ENCODE measurements at places on chromosomes 2 and 18. TPM values are rescaled to one million over a fixed set of nuclear protein-coding genes. Genes with fewer than 3 reads are reported as not detected.

Gene PLEKHB2
- 58.5 TPM for total RNA-seq

Gene COLEC11
- total RNA-seq, result 0.23 TPM

Gene DCDC2C
- not detected for total RNA-seq

Gene NETO1
- not detected for total RNA-seq

Gene TXNDC2
- not detected for total RNA-seq

Gene HSPE1
- 149 TPM for total RNA-seq

Gene GPR155
- 13.5 TPM for total RNA-seq

Gene ICOS
- 26.9 TPM for total RNA-seq

DNA sequence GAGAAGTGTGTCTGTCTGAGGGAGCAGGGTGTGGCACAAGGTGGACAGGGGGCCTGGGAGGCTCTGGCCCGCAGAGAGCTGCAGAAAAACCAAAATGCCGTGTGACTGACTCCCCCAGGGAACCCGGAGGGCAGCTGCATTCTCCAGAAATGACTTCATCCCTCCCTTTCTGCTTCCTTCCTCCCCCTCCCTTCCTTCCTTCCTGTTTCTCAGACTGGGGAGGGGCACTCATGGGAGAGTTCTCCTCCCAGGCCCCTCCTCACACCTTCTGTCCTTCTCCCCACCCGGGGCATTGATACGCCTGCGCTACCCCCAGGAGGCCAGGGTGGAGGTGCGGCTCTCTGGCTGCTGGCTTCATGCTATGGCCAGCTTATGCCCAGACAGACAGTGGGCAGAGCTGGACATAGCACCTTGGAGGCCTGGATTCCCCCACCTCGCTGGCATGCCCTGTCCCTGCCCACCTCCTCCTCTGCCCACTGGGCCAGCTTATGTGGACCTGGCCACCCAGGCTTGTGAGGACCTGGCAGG lies 8.2 kb upstream of the GPR17 start:
- no peak for DNase-seq

GRCh38 chr2:10954416-10954815 lies 42.7 kb downstream of the KCNF1 start:
- no peak for DNase-seq

DNA sequence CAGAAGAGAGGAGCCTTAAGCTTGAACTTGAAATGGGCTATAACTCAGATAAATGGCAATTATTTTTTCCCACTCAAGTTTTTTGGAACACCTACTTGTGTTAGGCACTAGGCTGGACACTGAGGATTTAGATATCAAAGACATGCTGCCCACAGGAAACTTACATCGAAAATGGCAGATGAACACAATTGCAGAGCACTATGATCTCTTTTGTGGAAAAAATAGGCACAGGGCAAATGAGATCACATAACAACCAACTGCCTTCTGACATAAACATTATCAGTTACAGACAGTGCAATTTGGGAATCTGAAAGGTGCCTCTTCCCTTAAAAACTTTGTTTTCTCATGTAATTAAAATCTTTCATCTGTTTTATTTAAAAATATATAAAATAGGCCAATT lies 3.8 kb upstream of the IRS1 start:
- DNase-seq, result no peak

- DNase-seq, result no peak
Observed at GRCh38 chr18:4357579-4357978, 97.5 kb downstream of the DLGAP1 start.

- no peak for DNase-seq
Observed at GRCh38 chr2:200039724-200040650, 84.6 kb downstream of the MAIP1 start.

DNA sequence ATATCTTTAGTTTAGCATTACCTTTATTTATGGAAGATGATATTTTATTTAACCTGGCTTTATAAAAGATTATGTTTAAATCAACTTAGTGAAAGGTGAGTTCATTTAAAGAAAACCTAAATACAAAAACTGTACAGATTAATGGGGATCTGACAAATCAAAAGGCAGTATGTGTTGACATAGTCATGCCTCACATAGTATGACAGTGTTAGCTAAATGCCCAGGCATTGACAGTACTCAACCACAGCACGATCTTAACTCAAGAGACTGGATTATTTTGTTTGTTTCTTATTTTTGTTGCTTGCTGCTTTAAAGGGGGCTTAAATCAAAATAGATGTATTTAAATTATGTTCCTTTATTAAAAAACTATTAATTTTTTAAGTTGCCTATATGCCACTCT lies 7.8 kb downstream of the DOK6 start:
- DNase-seq, result no peak

- no peak for DNase-seq
Observed at GRCh38 chr2:226795281-226796011, 4.2 kb downstream of the IRS1 start.

DNA sequence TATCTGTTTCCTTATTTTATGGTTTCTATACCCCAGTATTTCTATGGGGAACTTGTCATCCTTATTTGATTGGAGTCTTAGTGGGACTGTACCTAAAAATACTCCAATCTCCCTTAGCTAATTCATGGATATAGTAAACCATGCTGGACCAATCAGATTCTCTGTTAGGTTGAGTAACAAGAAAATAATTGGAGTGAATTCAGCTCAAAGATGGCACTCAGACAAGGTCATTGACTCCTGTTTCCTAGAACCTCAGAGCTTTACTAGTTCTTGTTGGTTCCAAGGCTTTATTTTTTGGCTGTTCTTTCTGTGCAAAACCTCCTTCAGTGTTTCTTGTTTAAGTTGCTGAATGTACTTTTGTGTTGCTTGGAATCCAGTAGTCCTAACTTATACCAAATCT lies 31.9 kb upstream of the CPS1 start:
- no peak for DNase-seq

- no peak for DNase-seq
Observed at GRCh38 chr18:58596265-58596681, 32.6 kb downstream of the ALPK2 start.

- no peak for DNase-seq
Observed at GRCh38 chr2:26886736-26887135, 38.8 kb downstream of the DPYSL5 start.

DNA sequence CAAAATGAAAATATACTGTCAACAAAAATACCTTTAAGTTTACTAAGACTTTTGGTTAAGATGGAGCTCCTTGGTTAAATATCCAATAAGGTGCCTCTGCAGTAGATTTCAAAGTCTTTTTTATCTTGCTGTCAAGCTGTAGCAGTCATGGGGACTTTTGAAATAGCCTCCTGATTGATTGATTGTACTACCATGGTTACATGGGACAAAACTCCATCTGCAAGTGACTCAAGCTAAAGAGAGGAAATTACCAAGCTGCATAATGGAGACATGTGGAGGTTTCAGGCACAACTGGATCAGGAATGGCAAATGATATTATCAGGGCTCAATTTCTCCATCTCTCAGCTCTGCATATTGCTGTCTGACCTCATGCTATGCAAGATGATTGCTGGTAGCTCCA lies 73.4 kb upstream of the ST8SIA3 start:
- no peak for DNase-seq

GRCh38 chr2:102120261-102120660 lies 22.3 kb upstream of the IL1R1 start:
- DNase-seq, result no peak

DNA sequence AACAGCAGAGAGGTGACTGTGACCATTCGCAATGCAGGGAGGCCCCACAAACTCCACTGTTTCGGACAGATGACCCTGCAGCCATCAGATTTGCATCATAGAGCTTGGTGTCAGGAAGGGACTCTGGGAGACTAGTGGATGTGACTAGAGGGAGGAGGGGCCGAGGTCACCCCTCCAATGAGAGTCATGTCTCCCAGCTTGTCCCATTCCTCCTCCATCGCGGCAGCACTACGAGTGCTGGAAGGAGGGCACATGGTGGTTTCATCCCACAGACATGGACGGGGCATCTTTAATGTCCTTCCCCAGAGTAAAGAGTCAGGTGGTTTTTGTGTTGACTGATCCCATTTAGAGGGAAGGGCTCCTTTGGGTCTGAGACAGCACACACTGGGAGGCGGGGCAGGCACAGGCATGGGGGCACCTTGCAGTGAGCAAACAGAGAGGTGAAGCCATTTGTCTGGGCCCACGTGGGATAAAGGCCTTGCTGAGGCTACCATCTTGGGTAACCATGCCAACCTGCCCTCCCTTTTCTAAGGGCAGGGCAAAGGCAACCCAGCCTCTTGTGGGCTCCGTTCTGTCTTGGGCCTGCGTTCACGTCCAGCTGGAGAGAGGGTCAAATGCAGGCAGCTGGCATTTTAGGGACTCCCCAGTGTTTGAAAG lies 208.1 kb downstream of the ASB1 start:
- peak; percentile 34 for DNase-seq

- peak; percentile 94 for DNase-seq
Observed at GRCh38 chr2:26503231-26503880, 25.4 kb upstream of the OTOF start.

DNA sequence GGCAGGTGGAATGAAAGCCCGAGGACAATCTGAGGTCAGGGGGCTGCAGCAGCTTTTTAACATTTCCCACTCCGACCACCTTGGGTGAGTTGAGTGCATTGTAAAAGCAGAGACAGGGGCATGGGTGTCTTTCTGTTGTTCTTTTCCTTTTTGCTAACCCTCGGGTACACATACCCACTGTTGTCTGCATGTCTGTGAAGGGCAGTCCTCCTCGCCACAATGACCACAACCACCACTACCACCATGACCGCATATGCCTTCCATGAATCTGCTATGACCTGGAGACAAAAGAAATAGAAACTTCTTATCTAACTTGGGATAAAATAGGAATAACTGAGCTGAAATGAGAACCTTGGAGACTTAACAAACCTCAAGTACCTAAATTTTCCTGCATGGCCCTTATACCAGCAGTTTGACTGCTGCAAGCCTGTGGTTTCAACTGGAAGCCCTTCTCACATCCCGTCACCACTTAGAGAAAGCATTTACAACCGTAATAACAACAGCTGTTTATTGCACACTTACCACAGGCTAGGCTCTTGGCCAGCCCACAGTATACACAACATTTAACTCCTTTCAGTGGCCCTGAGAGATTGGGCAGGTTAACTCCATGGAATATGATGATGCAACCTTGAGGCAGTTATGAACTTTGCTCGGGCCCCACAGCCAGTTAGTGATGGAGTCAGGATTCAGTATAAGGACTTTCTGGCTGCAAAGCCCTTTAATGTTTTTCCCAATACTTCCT lies 80.3 kb downstream of the GYPC start:
- peak; percentile 39 for DNase-seq

DNA sequence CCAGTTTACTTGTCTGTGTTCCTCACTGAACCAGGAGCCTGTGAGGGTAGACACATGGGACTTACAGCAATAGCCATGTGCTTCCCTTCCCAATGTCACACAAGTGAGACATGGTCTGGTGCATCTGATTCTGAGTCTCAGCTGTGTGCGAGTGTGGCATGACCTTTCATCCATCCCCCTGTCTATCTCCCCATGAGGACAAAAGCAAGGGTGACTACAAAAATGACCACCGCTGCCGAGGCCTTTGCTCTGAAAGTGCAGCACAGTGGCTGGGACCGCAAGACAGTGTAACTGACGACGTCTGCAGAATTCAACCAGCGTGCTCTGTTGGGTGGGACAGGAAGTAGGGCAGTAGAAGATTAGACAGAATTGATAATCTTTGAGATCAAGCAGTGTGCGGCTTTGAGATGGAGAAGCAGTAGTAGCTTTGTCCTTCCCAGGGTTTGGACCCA lies 50.5 kb downstream of the RAB31 start:
- no peak for DNase-seq

DNA sequence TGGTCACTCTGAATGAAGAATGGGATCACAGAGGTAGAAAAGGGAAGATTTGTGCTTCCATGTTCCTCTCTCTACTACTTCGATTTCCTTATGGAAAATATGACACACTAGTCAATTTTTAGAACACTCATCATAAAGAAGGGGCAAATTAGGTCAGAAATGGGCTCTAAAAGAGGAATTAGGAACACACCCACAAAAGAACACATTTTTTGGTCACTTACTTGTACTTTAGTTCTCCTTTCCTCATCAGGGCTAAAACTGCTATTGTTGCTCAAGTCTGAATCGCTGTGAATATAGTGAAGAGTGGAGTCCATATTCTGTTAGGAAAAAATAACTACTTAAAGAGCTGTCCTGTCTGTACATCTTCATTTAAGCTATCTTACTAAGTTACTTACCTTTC lies 52.6 kb downstream of the PPP4R1 start:
- no peak for DNase-seq

GRCh38 chr2:183089192-183089851 lies 10.8 kb downstream of the DUSP19 start:
- no peak for DNase-seq

- no peak for DNase-seq
Observed at GRCh38 chr18:70221156-70221914, 15.8 kb upstream of the RTTN start.

DNA sequence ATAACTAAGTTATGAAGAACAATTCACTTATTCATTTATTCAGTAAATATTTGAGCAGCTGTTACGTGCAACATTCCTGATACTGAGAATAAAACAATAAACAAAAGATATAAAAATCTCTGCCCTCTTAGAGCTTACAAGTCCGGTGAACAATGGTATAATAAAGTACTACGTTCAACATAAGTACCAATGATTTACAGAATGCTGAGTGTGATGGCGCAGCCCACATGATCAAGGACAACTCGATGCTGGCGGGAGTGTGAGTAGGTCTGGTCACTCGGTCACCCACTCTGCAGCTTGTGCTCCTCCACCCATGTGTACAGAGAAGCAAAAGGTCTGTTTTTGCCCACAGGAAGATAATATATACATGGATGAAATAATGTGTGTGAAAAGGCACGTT lies 254.3 kb downstream of the BCL11A start:
- no peak for DNase-seq

GRCh38 chr2:139353874-139354273 lies 573.7 kb upstream of the NXPH2 start:
- DNase-seq, result no peak

DNA sequence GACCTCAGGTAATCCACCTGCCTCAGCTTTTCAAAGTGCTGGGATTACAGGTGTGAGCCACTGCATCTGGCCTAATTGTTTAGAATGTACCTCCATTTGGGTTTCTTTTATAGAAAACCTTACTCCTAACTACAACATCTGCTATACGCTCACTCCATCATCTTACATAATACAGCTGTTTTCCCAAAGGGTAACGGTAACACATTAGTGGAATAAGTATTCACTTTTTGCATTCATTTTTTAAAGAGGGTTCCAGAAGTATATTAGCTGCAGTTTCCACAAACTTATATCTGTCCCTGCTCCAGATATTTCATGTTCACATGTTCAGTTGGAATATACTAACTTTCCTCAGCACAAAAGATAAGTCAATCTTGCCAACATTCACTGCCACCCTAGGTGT lies 640.1 kb upstream of the FSHR start:
- no peak for DNase-seq
